ENCODE measurements at places on chromosomes 3 and 15.

DNA sequence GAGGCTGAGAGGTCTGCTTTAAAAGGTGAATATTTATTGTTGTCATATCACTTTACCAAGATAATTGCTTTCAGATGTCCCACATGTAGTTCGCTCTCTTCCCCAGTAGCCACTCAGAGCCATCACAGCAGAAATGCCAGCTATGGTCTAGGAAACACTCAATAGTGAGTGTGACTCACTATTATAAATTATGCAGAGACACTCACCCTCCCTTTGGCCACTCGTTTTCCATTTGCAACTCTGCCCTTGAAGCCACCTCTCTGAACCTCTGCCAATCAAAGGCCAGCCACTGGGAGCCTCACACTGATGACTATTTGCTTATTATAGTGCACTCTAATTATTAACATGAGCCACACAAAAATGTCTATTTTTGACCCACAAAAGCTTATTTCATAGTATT is 328.1 kb upstream of the ATP10A start:
- DNase-seq, result no peak
- no peaks in the 10 kb centered on the region for H3K27me3 ChIP-seq
- H3K4me1 ChIP-seq, result no peaks in the 10 kb centered on the region
- no peak overlapping the region for H3K27ac ChIP-seq
- no peak overlapping the region for H3K4me3 ChIP-seq

GRCh38 chr3:185561374-185561943 is 9.1 kb upstream of the LIPH start:
- H3K27ac ChIP-seq, result no peak overlapping the region
- H3K36me3 ChIP-seq, result peaks cover 2% of the 10 kb centered on the region
- H3K27me3 ChIP-seq, result peaks cover 24% of the 10 kb centered on the region
- no peak for DNase-seq
- peaks cover 7% of the 10 kb centered on the region for H3K4me1 ChIP-seq

DNA sequence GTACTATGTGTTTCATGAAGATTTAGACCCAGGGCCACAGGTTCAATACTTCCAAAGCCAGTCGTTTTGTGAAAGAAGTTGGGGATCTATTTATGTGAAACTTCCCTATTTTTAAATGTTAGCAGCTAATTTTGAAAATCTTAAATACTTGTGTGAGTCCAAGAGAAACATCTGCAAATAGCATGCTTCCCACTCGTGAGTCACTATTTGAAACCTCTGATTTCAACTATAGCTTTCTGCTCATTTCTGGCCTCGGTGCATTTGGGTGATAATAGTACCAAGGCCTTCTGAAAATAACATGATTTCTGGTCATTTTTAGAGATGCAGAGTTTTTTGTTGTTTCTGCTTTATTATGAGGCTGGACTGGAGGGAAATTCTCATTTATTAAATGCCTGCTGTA is 110.0 kb downstream of the OPA1 start:
- no peaks in the 10 kb centered on the region for H3K27me3 ChIP-seq

- H3K4me1 ChIP-seq, result no peaks in the 10 kb centered on the region
- no peaks in the 10 kb centered on the region for H3K36me3 ChIP-seq
- DNase-seq, result no peak
- H3K4me3 ChIP-seq, result no peak overlapping the region
- no peak overlapping the region for H3K27ac ChIP-seq
- H3K27me3 ChIP-seq, result no peaks in the 10 kb centered on the region
These were observed 391.4 kb downstream of the KCNH8 start for GRCh38 chr3:19539518-19540392.
